NCI-H446 (cell line): ENCODE measurements at places on chromosomes 5 and 9.

DNA sequence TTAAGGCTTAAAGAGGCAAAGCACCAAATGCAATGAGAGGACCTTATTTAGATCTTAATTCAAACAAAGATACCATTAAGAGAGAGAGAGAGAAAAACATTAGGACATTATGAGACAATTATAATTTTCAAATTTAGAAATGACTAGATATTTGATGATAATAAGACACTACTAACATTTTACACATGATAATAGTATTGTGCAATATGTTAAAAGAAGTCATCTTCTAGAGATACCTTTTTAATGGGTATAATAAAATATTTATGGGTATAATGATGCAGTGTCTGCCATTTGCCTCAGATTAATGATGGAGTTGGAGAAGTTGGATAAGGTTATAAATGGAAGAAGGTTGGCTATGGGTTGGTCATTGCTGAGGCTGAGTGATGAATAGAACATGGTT is 21.2 kb downstream of the SPAAR start:
- no peak for DNase-seq

DNA sequence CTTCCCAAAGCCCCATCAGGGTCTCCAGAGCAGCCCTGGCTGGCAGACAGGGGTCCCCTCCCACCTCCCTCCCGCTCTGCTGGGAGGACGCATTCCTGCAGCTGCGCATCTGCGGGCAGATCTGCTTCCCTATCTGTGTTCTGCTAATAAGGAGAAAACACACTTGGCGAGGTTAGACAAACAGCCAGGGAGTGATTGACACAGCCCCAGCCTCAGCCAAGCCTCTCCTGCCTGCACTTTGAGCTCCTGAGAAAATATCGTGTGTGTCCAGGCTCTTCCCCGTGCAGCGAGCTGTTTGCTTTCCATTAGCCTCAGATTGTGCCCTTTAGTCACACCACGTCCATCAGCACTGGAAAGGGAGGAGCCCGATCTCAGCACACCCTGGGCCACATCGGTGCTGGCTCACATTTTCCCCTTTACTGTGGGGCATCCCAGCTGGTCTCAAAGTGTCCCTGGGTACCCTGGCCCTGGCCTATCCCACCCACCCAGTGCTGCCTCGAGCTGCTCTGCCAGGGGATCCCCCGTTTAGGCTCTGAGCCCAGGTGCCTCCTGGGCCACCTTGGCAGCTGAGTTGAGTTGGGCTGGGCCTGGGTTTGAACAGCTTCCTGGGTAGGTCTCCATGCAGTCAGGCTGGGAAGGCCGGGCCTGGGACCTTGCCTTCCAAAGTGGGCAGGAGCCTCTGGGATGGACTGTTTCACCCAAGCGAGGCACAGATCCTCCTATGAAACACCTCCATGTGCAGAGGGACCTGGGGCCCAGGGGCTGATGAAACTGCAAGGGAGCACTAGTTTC is 61.1 kb downstream of the BARX1 start:
- no peak for DNase-seq

DNA sequence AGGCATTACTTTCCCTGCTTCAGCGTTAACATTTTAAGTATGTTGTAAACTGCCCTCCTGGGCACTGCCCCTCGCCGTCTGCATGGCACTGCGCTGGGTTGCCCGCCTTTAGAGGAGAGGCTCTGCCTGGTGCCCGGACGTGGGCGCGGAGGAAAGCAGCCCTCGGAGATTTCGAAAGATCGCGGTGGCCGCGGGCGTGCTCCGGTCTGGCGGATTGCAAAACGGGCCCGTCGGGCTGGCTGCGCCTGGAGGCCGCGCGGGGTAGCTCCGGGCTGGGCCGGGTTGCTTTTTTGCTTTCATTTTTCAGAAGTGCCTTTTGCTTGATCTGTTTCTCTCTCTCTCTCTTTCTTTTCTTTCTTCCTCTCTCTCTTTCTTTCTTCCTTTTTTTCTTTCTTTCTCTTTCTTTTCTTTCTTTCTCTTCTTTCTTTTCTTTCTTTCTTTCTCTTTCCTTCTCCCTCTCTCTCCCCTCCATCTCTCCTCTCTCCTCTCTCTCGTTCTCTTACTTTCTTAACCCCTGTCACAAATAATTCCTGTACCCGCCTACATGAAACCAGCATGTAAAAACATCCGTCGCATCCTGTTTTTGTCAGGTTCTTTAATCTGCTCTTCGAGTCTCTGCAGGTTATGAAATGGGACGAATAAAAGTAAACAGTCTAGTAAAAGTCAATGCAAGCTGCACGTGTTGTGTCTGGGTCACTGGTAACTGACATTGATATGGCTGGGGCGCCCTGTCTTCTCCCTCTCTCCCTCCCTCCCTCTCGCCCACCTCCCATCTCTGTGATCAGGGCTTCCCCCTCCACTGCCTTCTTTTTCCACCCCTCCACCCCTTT is 1.7 kb downstream of the FST start:
- DNase-seq = no peak

GRCh38 chr5:144697847-144698262 is 527.2 kb downstream of the KCTD16 start:
- DNase-seq = no peak

- no peak for DNase-seq
Measured at GRCh38 chr9:137827908-137828526, 49.6 kb upstream of the CACNA1B start.

GRCh38 chr5:160899735-160900134 is 47.7 kb upstream of the ATP10B start:
- no peak for DNase-seq

GRCh38 chr9:105672711-105673234 is 10.5 kb downstream of the TAL2 start:
- DNase-seq = no peak

DNA sequence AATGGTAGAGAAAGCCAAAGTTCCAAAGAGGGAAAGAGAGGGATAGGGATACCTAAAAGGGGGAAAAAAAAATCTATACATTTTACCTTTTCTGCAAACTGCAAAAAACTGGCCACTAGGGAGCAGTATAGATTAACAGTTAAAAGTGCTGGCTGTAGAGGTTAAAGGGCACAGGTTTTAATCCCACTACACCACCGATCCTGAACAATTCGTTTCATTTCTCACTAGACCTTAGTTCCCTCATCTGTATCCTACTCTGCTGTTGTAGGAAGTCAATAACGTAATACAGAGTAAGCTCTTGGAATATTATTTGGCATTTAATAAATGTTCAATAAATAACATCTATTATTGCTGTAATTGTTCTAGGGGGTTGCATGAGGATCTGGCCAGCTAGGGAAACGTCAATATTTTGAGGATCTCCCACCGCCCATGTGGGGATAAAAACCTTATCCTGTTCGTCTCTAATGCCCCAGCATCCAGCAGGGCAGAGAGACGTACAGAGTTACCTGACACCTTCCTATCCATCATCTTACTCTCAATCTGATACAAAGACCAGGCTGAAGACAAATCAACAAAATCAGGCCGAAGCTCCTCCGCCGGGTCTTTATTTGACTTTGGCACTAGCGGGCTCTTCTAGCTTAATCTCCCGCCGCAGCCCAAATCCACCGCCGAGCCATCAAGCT is 757 bp downstream of the CDC26 start:
- DNase-seq = peak; percentile 57
